ENCODE measurements at places on chromosomes 11 and 22. TPM values are rescaled to one million over a fixed set of nuclear protein-coding genes. Genes with fewer than 3 reads are reported as not detected.
A peak's percentile ranks its signal among the peaks of the same experiment; 100 is the strongest.

- DNase-seq, result no peak
These were observed 17.2 kb upstream of the CD59 start for GRCh38 chr11:33753304-33753967.

- peak; percentile 47 for DNase-seq
These were observed 47.9 kb downstream of the CHRDL2 start for GRCh38 chr11:74683279-74683871.

- DNase-seq, result no peak
These were observed 58.4 kb upstream of the RASSF10 start for GRCh38 chr11:12950670-12951069.

- DNase-seq, result no peak
These were observed 46.4 kb upstream of the HEPHL1 start for GRCh38 chr11:93974759-93975158.

DNA sequence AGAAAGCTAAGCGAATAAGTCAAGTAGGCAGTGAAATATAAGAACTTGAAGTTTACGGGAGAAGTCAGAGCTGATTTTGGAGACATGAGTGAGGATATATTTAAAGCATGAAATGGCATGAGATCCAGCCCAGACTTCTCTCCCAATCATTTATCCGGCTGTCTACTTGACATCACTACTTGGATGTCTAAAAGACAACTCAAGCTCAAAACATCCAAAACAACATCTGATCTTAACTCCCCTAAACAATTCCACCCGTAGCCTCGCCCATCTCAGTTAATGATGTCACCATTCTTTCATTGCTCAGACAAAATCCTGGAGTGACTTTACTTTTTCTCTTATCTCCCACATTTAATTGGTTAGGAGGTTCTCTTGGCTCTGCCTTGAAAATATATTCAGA, 44.5 kb downstream of the WEE1 start:
- no peak for DNase-seq

DNA sequence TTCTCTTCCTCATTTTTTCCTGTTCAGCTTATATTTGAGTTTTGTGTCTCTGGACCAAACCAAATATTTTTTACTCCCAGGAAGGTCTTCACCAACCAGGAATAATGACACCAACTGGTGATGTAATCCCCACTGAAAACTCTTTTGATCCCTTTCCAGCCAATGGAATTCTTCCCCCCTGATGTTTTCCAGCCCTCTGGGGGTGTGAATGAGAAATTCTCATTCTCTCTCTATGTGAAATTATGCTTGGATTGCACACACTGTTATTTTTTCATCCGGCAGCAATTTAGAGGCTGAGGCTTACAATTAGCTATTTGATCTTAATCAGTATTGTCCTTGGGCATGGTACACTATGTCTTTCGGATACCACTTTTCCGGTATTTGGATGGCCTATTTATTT, 39.5 kb upstream of the SLC1A2 start:
- no peak for DNase-seq

The GLB1L2 gene
- 0.91 TPM for total RNA-seq

The PKDREJ gene
- total RNA-seq, result 0.13 TPM

The TENM4 gene
- total RNA-seq, result 2.5 TPM

The VPREB1 gene
- total RNA-seq, result not detected

The CCDC116 gene
- total RNA-seq, result 0.18 TPM

The DMC1 gene
- total RNA-seq, result 1.2 TPM
